ENCODE measurements at places on chromosomes 6 and 20. TPM values are rescaled to one million over a fixed set of nuclear protein-coding genes. Genes with fewer than 3 reads are reported as not detected.

DNA sequence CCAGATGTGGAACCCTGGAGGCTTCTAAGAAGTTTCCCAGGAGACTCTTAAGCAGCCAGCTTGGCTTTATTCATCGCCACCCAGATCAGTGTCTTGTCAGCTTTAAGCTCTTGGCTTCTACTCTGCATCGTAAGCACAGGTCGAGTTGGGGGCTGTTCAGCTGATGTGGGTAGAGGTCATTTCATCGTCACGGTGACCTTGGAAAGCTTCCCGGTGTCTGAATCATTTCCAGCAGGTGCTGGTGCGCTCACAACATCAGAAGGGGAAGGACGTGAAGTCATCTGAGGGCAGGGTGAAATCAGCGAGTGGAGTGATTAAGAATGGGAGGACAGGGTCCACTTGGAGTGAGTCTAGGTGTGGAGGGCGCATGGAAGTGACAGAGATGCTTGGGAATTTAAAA is 112.6 kb downstream of the SASH1 start:
- DNase-seq: peak; percentile 50

DNA sequence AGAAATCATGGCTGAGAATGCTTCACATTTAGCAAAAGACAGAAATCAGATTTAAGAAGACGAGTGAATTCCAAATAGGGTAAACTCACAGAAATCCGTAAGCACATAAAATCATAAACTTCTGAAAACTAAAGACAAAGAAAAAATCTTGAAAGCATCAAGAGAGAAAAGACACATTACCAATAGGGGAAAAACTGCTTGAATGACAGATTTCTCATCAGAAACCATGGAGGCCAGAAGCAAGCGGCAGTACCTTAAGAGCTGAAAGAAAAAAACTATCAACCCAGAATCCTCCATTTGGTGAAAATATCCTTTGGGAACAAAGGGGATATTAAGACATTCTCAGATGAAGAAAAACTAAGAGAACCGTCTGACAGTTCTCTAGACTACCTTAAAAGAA is 66.6 kb upstream of the EMILIN3 start:
- DNase-seq: no peak

DNA sequence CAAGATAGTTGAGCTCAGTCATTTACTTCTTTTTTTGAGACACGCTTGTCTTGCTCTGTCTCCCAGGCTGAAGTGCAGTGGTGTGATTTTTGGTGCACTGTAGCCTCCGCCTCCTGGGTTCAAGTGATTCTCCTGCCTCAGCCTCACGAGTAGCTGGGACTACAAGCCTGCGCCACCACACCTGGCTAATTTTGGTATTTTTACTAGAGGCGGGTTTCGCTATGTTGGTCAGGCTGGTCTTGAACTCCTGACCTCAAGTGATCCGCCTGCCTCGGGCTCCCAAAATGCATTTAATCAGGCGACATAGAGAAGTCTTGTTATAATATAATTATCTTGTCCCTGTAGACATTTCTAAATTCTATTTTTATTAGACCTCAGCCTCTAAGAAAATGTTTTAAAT is 6.1 kb downstream of the AMD1 start:
- no peak for DNase-seq

GRCh38 chr6:135073756-135074393 is 19.3 kb upstream of the HBS1L start:
- no peak for DNase-seq

DNA sequence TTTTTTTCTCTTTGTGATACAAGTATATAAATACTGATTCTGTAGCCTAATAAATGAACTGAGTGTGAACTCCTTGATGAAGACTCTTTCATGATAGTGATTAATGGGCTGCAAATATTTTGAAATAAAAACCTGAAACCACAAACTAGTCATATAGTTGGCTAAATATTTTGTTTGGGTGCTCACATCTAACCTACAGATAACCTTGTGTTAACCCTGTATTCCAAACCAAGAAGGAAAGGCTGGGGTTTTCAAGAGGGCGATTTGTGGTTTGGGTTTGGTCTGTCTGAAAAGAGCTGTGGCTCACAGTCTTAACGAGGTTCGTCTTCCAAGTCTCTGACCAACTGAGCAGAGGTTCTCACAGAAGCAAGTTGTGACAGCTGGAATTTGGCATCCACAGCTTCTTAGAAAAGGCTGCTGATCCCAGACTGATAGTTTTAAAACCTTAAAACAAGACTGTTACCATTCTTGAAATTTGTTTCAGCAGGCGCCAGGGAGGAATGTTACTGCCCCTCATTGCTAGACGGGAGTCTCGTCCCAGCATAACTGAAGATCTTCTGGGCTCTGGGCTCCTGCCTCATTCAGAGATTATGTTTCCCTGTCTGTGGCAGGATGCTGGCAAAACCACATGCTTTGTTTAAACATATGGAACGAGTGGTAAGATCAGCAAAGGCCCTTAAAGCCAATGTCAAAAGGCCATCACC is 736.4 kb upstream of the MARCKS start:
- DNase-seq: no peak

The HCRTR2 gene
- total RNA-seq: not detected

The RPP21 gene
- 4.5 TPM for total RNA-seq

The PRR18 gene
- 0.18 TPM for total RNA-seq
